ENCODE measurements at places on chromosomes 3 and 15.

DNA sequence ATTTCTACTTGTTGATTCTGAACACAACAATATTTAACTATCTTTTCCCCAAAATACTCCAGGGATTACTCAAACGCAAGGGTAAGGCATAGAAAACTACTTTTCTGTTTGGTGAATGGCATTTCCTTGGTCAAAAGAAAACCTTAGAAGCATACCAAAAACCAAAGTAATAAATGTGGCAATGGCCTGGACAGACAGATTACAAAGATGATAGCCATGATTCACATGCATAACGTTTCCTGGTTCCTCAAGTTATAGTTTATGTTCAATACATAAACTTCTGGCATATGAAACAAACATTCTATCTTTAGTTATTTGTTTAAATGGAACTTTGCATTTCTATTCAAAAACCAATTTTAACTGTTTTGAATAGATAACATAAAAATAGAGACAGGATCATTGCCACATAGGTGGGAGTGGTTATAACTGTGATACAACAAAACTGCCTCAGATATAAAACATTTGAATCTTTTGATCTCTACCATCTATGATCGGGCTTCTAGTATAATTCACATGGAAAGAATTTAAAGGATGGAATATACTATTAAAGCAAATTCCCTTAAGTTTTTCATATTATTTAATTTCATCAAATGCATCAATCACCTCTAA is 32.1 kb downstream of the FOXP1 start:
- DNase-seq, result no peak

- no peak for DNase-seq
These were observed 747.9 kb upstream of the CCDC54 start for GRCh38 chr3:106629215-106629832.

- no peak for DNase-seq
These were observed 34.2 kb downstream of the APBA2 start for GRCh38 chr15:28919679-28920655.

DNA sequence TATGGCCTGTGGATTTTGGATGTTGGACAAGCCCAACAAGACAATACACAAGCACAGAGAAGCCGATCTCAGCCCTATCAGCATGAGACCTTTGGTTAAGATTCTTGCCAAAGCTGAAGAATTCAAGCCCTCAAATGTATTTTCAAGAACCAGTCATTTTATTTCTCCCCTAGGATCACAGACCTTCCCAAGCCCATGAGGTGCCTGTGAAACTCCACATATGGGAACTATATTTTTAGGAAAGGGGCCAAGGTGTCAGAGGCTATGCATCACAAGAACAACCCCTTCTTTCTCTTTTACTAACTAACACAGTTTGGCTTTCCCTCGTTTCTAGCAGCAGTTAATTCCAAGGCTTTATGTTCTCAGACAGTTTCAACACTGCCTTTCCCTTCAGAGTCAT is 364.5 kb downstream of the MAGI1 start:
- no peak for DNase-seq

DNA sequence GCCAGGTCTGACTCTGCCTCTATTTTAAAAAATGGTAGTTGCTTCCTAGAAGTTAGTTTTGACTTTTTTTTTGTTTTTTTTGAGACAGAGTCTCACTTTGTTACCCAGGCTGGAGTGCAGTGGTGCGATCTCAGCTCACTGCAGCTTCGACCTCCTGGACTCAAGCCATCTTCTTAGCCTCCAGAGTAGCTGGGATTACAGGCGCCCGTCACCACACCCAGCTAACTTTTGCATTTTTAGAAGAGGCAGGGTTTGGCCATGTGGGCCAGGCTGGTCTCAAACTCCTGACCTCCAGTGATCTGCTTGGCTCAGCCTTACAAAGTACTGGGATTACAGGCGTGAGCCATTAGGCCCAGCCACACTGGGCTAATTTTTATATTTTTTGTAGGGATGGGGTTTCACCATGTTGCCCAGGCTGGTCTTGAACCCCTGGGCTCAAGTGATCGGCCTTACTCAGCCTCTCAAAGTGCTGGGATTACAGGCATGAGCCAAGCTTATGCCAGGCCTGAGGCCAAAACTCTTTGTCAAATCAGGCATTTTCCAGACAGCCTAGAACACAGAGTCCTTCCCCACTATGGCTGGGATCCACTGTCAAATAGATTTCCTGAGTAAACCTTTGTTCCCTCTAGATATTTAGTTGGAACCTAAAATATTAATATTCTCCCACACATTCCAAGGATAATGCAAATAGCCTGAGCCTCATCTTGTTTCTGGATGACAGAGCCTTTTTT is 13.7 kb downstream of the C3orf62 start:
- no peak for DNase-seq

GRCh38 chr3:48202632-48203031 is 14.4 kb upstream of the CDC25A start:
- DNase-seq, result no peak

DNA sequence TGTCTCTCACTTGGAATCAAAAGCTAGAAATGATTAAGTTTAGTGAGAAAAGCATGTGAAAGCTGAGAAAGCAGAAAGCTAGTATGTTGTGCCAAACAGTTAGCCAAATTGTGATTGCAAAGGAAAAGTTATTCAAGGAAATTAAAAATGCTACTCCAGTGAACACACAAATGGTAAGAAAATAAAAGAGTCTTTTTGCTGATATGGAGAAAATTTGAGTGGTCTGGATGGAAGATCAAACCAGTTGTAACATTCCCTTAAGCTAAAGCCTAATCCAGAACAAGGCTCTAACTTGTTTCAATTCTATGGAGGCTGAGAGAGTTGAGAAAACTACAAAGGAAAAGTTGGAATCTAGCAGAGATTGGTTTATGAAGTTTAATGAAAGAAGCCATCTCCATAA is 11.8 kb downstream of the ADGRG7 start:
- no peak for DNase-seq

DNA sequence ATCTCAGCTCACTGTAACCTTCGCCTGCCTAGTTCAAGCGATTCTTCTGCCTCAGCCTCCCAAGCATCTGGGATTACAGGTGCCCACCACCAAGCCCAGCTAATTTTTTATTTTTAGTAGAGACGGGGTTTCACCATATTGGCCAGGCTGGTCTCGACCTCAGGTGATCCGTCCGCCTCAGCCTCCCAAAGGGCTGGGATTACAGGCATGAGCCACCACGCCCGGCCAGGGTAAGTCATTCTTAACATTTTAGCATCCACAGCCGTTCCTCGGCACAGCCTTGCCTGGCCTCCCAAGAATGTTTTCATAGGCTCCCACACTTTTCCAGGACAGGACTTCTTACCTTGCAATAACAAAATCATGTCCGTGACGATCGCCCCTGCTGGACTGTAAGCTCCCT is 8.7 kb upstream of the EPHB3 start:
- DNase-seq, result no peak

DNA sequence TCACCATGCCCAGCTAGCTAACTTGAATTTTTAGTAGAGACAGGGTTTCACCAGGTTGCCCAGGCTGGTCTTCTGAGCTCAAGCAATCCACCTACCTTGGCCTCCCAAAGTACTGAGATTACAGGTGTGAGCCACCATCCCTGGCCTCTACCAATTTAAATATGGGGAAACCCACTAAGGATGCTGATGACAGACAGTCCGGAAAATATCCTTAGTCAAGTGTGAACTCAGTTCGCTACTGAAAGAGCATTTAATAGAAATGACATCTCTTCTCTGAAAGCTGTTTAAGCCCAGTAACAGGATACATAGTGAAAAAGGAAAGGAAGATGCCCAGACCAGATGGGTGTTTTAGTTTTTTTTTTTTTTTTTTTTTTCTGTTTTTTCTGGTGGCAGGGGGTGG is 7.7 kb upstream of the GRAMD2A start:
- DNase-seq, result no peak

DNA sequence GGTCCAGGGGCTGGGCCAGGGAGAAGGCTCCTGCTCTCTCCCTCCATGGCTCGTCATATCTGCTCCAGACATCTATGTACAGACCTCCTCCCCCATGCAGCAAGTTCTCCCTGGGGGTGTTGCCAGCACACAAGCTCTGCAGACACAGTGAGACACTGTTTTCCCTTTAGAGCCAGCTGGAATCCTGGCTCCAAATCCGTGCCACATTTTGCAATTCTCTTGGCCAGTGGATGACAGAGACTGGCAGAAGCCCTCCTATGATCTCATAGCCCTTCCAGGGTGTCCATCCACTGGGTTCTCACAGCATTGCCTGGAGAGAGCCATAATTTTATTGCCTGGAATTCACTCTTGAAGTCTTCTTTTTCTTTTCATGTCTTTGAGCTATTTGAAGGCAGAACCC is 203.9 kb downstream of the TLE3 start:
- no peak for DNase-seq

- no peak for DNase-seq
These were observed 56.8 kb downstream of the PXYLP1 start for GRCh38 chr3:141288336-141288990.

GRCh38 chr3:122973893-122974615 is 53.5 kb downstream of the SEMA5B start:
- no peak for DNase-seq

DNA sequence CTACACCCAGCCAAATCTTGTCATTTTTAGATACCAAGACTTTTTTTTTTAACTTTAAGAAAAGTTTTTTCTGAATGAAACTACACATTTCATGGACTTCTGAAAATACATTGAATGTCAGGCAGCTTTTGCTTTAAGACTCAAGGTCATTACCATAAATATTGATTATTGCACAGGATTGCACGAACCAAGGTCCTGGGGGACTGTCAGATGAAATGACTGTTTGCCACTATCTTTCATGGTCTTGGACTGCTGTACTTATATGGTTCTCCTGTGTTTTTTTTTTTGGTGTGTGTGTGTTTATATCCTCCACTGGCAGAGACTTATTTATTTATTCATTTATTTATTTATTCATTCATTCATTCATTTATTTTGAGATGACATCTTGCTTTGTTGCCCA is 6.9 kb upstream of the MYO1E start:
- no peak for DNase-seq

- no peak for DNase-seq
These were observed 20.2 kb downstream of the ITGA11 start for GRCh38 chr15:68411735-68412134.

DNA sequence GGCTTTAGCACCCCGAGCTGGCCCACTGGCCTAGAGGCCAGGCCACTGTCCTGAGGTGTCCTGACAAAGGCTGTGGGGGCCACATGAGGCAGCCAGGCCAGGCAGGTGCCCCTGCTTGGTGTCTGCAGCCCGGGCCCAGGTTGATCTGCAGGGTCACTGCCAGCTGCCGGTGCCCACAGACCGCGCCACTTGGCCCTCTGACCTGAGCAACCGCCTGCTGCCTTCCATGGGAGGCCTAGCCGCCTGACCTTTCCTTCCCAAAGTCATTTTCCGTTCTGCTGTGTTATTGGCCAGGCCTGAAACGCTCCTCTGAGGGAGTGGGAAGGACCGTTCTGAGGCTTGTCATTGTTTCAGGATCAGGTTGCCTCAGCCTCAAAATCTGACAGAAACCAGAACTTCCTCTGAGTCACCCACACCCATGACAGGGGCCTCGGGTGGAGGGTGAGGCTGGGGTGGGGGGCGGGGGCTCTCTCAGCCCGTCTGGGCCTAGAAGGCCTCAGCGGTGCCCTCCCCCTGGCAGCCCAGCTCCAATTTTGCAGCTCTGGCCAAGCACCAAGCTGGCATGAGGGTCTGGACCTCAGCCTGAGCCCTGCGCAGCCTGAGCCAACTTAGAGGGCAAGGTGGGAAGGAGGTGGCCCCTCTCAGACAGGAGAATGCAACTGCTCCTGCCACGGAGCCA is 140.7 kb upstream of the MEF2A start:
- no peak for DNase-seq

GRCh38 chr3:4417449-4417848 is 49.6 kb downstream of the SUMF1 start:
- no peak for DNase-seq

DNA sequence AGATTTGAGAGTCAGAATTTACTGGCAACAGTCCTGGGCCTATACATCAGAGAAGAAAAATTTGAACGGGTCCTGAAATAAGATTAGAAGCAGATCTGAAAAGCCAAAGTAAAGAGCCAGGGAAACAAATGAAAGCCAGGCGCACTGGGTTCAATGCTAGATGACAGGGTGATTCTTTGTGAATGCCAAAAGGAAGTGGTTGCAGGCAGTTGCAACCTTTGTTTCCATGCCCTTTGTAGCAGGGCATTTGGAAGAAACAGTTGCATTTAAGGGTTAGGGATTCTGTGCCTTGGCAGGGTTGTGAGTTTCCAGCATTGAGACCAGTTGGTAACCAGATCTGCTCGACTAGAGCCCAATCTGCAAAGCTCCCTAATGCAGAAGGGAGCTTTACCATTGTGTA is 36.4 kb upstream of the MTHFS start:
- no peak for DNase-seq

DNA sequence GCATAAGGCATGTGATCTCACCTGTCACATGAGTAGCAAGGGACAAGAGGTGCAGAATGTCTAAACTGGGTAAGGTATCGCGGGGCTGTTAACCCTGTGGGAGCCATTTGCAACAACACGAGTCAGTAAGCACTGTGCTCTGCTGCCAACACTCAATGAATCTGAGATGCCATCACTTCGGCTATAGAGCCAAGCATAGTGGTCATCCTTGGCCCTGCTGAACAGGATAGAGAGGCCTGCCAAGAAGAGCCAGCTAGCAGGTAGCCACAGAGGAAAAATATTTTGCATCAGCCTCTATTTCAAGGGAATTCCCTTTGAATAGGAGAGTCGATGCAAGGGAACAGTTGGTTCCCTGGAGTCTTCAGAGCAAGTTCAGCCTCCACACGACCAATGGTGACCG is 137.8 kb downstream of the NTRK3 start:
- no peak for DNase-seq

DNA sequence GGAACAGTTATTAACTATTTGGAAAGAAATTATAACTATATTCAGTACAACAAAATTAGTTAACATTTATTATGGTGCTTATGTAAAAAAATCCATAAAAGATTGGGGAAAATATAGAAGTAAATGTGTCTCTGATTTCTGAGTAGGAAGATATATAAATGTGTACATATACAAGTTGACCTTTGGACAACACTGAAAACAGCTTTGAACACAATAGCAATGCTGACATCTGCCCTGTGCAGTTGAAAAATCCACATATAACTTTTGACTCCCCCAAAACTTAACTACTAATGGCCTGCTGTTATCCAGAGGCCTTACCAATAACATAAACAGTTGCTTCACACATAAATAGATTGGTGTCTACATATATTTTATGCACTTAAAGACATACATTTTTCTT is 12.3 kb downstream of the TIMMDC1 start:
- DNase-seq, result no peak

DNA sequence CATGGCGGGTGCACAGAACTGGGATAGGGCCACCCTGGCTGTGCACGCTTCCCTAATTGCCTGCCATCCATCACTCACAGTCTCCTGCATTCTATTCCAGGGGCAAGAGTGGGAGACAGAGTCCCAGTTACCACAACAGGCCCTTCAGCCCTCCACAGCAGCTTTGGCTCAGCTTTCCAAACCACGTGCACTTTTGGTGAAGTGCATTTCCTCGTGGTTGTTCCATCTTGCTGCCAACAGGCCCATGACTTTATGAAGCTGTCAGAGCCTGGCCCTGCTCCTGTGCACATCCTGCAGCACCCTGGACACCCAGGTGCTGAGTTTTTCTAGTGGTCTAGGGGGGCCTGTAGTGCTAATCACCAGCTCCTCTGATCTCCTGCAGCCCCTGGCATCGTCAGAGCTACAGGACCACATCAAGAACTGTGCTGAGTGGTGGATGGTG is 110.2 kb downstream of the ADCY5 start:
- no peak for DNase-seq

- DNase-seq, result peak; percentile 66
These were observed 123.3 kb downstream of the XXYLT1 start for GRCh38 chr3:195147649-195148080.

All from T-helper 2 cell (primary cell).